ENCODE measurements at places on chromosomes 5 and 9. TPM values are rescaled to one million over a fixed set of nuclear protein-coding genes. Genes with fewer than 3 reads are reported as not detected.

DNA sequence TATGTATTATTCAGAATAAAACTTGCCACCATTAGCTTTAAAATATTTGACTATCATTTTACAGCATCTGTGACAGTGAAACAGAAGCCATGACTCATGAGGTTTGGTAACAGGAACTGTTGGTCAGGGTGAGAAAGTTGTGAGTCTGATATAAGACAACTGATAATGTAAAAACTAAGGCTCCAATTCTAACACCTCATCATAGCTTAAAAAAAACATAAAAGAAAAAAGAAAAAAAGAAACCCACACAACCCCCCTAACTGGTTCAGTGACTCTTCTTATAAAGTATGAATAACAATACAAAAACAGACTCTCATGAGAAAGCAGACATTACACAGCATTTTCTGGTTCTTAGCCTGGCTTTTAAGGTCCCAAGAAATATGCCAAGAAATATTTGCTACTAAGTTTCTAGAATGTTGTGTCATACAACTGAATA, 85.8 kb downstream of the MRPS27 start:
- DNase-seq: no peak

GRCh38 chr9:68690088-68690487, 15.0 kb upstream of the PIP5K1B start:
- DNase-seq: peak; percentile 49

DNA sequence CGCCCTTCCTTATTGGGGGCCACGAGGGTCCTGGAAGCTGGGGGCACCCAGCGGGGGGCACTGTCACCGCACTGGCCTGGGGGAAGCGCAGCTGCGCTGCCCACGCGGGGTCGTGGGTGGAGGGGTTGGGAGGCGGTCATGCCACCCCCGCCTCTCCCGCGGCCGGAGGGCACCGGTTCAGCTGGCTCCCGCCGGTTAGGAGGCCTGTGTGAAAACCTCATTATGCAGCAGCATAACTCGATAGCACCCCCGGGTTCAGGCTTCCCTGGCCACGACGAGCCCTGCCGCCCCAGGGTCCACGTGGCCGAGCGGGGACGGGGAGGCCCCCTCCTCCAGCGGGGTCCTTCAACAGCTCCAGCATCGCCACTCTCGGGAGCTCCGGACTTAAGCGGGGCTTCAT, 91.2 kb upstream of the ERCC6L2 start:
- DNase-seq: no peak

Gene ZDHHC11
- total RNA-seq: 55.6 TPM

Gene BHMT
- total RNA-seq: 0.11 TPM

Gene ERGIC1
- total RNA-seq: 75.5 TPM

Gene OGN
- 10.0 TPM for total RNA-seq

DNA sequence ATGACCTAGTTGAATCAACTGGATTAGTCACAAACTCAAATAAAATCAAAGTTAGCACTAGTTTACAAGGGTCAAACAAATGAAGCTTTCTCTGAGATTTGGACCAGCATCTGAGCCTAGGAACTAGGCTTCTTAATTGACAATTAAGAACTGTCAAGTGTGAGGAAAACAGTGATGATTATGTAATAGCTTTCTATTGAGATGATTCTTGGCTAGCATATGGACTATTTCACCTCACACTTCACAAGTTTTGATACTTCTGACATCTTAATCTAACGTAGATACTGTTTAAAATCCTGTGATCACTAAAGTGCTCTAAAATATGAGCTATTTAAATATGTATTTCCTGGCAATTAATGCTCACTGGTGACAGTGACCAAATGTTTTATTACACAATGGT, 542.9 kb downstream of the EFNA5 start:
- DNase-seq: no peak

Gene SLC12A7
- 172 TPM for total RNA-seq

DNA sequence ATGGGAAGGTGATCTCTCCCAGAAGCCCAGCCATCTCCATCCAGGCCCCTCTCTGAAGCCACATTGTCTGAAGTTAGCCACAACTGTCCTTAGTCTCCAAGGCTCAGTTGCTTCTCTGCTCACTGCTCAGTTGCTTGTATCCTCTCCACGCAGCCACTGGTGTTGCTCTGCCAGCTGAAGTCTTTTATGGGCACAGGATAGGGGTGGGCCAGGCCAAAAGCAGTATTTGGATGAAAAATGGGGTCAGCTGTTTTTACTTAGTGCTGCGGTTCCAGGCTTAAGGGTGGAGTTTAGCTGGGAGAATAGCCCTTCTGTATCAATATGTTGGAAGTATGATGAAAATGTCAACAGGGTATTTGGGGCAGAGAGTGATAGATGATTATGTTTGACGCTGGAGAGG, 168.8 kb upstream of the PPP1R2B start:
- no peak for DNase-seq

GRCh38 chr5:139915834-139916233, 120.2 kb downstream of the PSD2 start:
- DNase-seq: no peak

DNA sequence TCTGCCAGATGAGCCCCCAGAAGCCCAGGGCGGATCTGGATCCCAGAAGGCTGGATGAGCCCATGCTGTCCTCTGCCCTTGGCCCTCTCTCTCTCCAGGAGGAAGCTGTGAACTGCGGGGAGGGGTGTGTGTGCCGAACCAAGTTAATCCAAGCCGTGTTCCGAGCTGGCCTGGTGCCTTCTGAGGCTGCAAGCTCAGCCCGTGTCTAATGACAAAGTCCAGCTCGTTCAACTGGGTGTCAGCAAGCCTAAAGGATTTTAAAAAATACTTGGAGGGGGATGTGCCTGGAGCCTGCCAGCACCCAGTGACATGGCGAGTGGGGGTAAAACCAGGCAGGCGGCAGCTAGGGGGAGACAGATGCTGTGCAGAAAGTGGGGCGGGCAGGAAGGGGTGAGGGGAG, 8.0 kb downstream of the STC2 start:
- DNase-seq: peak; percentile 90

DNA sequence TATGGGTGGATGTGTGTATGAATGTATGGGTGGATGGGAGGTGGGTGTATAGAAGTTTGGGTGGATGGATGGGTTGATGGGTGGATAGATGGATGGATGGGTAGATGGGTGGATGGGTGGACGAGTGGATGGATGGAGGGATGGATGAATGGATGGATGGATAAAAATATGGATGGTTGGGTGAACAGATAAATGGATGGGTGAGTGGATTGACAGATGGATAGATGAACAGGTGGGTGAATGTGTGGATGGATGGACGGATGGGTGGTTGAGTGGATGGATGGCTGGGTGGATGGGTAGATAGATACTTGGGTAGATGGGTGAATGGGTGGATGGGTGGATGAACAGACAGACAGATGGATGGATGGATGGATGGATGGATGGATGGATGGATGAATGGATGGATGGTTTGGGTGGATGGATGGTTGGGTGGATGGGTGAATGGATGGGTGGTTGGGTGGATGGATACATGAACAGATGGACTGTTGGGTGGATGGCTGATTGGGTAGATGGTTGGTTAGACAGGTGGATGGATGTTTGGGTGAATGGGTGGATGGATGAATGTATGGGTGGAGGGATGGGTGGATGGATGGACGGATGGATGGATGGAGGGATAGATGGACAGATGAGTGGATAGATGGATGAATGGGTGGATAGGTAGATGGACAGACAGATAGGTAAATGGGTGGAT, 166.8 kb downstream of the IRX2 start:
- DNase-seq: no peak

DNA sequence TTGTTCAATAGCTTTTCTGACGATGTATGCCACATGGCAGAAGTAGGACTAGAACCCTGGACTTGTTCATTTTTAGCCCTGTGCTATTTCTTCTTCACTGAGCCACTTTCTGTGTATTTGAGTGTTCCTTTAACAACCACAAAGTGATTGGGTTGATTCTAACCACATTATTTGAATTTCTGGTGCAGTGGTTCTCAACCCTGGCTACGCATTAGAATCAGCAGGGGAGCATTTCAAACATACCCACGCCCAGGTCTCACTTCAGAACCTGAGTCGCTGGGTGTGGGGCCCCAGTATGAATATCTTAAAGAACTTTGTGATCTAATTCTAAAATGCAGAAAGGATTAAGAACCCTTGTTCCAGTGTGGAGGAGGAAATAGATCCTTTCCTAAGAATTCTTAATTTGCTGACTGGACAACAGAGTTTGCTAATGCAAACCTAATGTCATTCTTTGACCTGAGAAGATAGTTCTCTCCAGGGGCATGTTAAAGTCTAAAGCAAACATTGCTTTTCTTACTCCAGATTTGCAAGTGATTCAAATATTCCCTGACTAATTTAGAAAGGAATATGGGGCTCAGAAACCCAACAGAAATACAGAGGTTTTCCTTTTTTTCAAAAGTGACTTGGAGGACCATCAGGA, 75.4 kb upstream of the GDNF start:
- no peak for DNase-seq

DNA sequence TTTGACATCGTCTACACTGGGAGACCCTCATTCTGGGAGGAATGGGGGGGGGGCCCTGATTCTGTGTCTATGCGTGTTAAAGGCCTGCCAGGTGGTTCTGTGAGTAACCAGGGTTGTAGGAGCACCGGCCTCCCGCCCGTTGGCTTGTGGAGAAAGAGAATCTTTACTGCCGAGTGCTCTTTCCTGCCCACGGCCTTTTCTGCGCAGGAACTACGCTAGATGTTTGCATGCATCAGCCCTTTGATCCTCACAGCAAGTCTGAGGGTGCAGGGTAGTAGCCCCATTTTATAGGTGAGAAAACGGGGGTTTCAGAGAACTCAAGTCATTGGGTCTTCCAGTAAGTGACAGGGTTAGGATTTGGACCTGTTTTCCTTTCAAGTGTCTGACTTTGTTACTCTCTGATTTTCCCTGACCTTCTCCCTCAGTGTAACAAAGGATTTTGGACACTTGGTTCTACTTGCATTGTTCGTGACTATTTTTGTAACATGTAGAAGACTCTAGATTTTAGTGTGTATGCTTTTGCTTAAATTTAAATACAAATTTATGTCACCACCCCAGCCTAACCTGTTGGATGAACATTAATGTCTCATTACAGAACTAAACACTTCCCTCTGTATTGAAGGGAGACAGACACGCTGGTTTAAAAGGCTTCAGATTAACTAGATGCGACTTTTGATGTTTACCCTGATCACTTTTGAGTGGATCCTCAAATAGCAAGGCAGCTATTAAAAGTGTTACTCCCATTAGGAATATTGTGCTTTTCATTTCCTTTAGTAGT, 22.0 kb downstream of the MAST4 start:
- DNase-seq: no peak

DNA sequence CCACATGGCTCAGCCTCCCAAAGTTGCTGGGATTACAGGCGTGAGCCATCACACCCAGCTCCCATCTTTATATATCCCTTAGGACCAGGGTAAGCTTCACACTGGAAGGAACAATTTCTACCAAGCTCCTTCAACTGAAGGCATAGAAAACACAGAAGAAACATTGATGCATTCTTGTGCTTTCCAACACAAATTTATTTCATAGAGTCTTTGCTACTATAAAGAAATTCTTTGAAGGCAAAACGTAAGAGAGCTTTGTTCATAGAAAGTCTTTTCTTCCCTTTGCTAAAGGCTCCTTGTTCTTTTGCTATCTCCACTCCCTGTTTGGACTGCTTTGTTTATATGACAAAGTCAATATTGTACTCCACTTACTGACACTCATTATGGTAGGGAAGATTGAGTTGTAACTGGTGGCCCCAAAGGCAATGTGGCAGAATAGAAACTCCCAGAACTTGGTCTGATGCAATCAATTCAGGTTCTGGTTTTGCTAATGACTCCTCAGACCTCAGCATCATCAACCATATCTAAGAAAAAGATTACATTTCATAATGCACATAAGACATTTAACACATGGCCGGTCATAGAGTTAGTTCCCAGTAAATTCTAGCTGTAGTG, 97.4 kb upstream of the CLINT1 start:
- no peak for DNase-seq

Gene IL3
- not detected for total RNA-seq

Gene CATSPER3
- total RNA-seq: 0.32 TPM

- DNase-seq: no peak
Measured at GRCh38 chr9:118324706-118325105, 620.5 kb downstream of the TLR4 start.

DNA sequence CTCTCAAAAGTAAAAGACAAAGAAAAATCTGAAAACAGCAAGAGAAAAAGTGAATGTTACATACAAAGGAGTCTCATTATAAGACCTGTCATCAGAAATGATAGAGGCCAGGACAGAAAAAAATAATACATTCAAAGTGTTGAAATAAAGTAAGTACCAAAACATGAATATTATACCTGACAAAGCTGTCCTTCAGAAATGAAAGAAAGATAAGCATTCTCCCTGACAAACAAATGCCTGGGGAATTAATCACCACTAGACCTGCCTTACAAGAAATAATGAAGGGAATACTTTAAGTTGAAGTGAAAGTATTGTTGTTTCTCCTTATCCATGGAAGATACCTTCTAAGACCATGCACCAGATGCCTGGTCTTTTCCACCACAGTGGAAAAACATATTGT, 1605.2 kb upstream of the CDH6 start:
- DNase-seq: no peak

Gene ASPN
- 4.8 TPM for total RNA-seq

Gene CHSY3
- 0.51 TPM for total RNA-seq

DNA sequence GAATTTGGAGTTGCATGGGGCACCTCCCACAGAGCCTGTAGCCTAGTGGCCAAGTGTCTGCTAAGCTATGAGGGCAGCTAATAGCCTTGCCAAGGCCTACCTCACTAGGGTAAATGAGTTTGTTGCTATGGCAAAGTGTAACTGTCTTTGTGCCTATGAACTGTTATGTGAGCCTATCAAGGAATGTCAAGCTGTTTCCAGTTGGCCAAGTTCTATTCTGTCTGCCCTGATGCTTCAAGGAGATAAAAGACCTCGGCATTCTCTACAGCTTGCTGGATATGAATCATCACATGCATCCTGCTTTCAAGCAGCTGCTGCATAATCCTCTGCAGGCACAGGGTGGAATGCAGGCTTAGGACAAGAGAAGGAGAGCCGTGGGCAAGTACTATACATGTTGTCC, 69.8 kb upstream of the CCDC112 start:
- no peak for DNase-seq

Gene NR2F1
- 0.70 TPM for total RNA-seq

Gene SLIT3
- total RNA-seq: 12.5 TPM

Gene SPEF2
- 1.1 TPM for total RNA-seq

- DNase-seq: no peak
Measured at GRCh38 chr9:112665347-112665746, 52.6 kb downstream of the INIP start.

DNA sequence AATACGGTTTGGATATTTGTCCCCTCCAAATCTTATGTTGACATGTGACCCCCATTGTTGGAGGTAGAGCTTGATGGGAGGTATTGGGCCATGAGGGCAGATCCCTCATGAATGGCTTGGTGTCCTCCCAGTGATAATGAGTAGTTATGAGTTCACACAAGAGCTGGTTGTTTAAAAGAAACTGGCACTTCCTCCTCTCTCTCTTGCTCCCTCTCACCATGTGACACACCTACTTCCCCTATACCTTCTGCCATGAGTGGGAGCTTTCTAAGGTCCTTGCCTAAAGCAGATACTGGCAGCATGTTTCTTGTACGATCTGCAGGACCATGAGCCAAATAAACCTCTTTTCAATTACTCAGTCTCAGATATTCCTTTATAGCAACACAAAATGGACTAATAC, 132.0 kb downstream of the PIK3R1 start:
- DNase-seq: no peak
